ENCODE measurements at places on chromosomes 5 and 9.

- no peak for DNase-seq
Measured at GRCh38 chr5:43620944-43621505, 18.0 kb downstream of the NNT start.

DNA sequence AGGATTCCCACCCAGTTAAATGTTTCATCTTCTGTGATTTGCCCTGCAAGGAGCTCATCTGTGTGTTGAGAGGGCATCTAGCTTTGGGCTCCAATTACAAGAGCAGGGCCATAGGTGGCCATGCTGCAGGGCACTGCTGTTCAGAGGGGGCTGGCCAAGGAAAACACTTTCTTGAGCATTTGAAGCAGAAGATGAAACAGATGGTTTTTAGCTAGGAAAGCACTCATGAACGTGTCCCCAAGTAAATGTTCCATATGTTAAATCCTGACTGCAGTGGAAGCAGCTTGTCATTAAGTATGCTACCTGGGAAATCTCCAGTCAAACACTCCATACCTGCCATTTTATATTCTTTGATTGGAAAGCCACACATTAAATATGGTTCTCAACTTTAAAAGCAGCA lies 176.6 kb downstream of the FBXL7 start:
- DNase-seq, result no peak

DNA sequence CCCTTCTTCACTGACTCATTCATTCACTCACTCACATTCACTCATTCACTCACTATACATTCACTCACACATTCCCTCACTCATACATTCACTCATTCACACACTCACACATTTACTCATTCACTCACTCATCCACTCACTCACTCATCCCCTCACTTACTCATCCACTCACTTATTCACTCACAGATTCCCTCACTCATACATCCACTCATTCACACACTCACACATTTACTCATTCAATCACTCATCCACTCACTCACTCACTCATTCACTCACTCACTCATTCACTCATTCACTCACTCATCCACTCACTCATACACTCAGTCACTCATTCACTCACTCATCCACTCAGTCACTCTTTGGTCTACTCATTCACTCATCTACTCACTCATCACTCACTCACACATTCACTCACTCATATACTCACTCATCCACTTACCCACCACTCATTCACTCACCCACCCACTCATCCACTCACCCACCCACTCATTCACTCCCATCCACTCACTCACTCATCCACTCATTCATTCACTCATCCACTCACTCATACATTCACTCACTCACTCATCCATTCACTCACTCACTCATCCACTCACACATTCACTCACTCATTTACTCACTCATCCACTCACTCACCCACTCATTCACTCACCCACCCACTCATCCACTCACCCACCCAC lies 27.2 kb downstream of the WNK2 start:
- DNase-seq, result no peak

DNA sequence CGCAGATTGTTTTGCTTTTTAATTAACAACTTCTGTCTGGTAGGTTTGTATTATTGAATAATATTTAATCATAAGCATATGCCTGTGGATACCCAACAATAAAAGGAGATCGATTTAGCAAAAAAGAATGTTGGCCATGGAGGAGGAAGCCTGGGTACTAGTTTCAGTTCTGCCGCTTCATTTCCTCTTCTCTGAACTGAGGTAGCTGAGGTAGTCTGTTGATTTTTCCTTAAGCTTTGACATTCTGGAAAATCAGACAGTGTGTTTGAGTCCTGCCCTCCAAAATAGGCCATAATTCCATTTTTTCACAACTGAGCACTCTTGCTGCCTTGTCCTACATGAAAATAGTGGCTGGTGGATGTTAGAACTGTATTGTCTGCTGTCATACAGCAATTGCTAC lies 6.0 kb upstream of the GPR21 start:
- no peak for DNase-seq

GRCh38 chr9:127180457-127181314 lies 58.3 kb upstream of the ANGPTL2 start:
- DNase-seq, result no peak

DNA sequence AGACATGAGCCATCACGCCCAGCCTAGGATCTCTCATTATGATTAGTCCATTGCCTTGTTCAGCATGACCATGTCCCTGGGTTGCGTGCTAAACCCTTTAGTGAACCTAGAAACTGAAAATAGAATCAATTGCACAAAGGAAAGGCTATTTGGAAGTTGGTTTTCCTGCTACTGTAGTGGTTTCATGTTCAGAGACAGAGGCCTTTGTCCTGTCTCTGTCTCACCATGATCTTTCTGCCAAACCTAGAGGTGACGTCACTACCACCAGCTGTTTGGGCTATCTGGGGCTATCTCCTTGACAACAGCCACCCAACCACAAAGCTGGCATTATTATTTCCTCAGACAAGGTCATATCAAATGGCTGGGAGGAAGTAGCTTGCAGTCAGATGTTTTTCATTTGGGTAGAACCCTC lies 4.0 kb upstream of the CDK5RAP2 start:
- peak; percentile 97 for DNase-seq

DNA sequence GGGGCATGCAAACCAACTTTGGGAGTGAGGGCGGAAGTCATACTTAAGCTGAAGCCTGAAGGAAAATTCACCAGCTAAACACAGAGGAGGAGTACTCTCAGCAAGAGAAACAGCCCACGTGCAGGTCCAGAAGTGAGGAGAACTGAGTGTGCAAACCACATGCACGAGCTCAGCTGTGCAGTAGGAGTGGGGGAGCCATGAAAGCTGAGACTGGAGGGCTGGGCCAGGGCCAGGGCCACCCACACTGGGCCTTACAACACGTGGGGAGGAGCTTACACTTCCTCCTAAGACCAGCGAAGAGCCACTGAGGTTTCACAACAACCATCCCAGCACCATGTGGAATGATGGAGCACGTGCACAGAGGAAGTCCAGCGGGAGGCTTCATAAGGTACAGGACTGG lies 9.3 kb upstream of the WWC1 start:
- peak; percentile 44 for DNase-seq

GRCh38 chr9:12954441-12954840 lies 179.6 kb downstream of the LURAP1L start:
- DNase-seq, result no peak

DNA sequence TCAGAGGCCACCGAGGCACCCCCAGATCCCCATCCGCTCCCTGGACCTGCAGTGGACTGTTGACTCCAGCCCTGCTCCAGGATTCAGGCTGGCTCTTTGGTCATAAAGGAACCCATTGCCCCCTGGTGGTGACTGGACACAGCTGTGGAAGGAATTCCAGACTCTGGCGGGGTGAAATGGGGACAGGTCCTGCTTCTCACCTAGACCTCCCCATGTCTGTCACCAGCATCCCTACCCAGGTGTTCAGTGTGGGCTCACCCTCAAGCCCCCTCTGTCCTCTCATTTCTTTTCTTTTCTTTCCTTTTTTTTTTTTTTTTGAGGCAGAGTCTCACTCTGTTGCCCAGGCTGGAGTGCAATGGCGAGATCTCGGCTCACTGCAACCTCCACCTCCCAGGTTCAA lies 25.5 kb upstream of the STXBP1 start:
- peak; percentile 74 for DNase-seq

DNA sequence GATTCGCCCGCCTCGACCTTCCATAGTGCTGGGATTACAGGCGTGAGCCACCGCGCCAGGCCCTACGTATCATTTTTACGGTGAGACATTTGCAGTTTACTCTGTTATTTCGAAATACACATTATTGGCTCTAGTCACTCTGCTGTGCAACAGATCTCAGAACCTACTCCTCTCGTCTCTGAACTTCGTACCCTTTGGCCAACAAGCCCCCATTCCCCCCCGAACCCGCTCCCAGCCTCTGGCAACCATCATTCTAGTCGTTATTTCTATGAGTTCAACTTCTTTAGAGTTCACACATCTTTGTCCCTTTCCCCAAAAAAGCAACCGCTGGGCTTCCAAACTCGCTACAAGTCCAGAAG lies 735 bp downstream of the PTGR1 start:
- peak; percentile 66 for DNase-seq

DNA sequence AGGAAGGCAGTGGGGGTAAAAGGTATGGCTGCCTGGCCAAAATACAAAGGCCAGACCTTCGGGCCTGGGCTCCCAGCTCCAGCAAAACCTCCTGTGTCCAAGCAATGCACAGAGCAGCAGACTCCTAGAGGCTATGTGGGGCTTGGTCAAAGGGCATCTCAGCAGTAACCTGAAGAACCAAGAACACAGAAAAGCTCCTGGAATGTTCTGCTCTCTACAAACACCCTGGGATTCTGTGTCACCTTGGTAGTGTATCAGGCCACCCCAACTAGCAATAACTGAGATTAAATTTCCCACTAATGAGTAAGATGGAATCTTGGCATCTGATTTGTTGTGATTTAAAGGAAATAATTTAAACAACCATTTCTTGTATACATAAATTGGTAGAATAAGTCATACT lies 158.6 kb downstream of the GLIS3 start:
- no peak for DNase-seq

DNA sequence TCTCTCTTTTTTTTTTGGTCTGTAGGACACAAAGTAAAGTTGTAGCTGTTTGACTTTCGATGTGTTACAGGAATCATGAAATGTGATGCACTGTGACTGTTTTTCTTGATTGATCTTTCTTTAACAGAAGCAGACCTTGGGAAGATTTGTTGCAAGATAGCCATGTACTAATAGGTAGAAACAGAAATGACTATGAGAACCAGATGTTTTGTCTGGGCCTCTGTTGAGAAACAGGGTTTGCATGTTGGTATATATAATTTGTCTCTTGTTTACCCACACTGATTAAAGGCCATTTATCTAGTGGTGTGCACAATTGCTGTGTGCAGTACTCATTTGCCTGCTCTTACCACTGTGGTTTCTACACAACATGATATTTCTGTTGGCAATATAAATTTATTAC lies 125.1 kb downstream of the HACD4 start:
- peak; percentile 80 for DNase-seq

- no peak for DNase-seq
Measured at GRCh38 chr9:90095682-90096081, 490.9 kb downstream of the GADD45G start.

DNA sequence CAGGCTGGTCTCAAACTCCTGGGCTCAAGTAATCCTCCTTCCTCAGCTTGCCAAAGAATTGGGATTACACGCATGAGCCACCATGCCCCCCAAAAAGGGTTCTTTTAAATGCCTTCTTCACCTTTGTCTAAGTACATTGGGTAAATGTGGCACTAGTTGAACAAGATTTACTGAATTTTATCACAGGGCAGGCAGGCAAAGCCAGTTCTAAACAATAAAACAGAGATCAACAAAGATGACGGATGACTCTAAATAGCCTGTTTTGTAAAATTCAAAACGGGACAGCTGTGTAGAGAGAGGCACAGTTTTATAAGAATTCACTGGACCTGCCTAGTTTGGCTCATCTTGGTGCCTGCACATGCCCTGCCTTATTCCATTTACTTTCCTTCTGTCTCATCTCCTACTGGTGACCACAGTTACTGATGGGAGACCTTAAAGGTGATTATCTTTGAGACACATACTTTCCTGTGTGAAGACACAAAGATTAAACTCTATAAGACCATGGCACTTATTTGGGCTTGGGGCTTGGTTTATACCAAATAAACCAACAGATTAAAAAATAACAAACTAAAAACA lies 149.6 kb upstream of the DMRT1 start:
- no peak for DNase-seq

- peak; percentile 62 for DNase-seq
Measured at GRCh38 chr5:95530416-95530815, 24.4 kb downstream of the SKIC3 start.

- DNase-seq, result no peak
Measured at GRCh38 chr9:90057361-90057760, 452.5 kb downstream of the GADD45G start.

GRCh38 chr9:110173322-110173642 lies 34.7 kb downstream of the C9orf152 start:
- DNase-seq, result no peak

Data from fibroblast of gingiva (primary cell).